ENCODE measurements at places on chromosomes 5 and 9. TPM values are rescaled to one million over a fixed set of nuclear protein-coding genes. Genes with fewer than 3 reads are reported as not detected.

Gene APC
- 35.6 TPM for total RNA-seq

Gene CTNND2
- total RNA-seq = 1.7 TPM

Gene GFI1B
- 0.43 TPM for total RNA-seq

Gene CER1
- total RNA-seq = not detected

Gene MZB1
- total RNA-seq = 1.2 TPM

Gene PCDHA3
- total RNA-seq = 0.14 TPM

Gene PCDHGA5
- total RNA-seq = 5.7 TPM

- DNase-seq = no peak
Observed at GRCh38 chr5:36658038-36658756, 51.8 kb downstream of the SLC1A3 start.

GRCh38 chr9:84718476-84718875 lies 48.9 kb downstream of the NTRK2 start:
- no peak for DNase-seq

DNA sequence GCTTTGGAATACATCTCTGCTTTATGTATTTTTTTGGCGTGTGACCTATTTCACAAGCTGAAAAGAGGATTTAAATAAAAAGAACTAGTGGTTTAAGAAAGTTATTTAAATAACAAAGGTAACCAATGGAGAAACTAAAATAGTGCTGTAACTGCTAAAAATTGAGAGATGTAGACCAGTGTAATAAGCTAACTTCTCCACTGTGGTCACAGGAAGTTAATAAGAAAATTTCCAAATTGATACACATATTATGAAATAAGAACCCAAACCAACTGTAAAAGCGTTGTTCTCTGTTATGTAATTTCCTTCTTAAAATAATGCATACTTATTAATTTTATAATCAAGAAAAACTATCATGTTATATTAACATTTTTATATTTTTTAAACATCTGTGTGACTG lies 29.1 kb upstream of the ZFAND5 start:
- no peak for DNase-seq

DNA sequence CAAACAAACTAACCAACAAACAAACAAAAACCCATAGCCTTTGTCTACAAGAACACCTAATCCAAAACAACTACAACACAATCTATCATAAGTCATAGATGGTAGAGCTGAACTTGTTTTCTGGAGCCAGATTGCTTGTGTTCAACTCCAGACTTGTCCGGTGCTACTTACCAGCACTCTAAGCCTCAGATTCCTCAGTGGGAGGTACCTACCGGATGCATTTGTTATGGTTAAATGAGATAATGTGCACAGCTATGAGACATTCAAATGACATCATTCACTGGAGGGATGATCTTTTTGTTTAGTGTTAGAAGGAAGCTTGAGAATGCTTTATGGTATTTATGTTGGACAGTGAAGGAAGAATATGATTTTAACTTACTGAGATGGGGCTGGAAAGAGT lies 592.9 kb upstream of the C9orf72 start:
- DNase-seq = no peak

DNA sequence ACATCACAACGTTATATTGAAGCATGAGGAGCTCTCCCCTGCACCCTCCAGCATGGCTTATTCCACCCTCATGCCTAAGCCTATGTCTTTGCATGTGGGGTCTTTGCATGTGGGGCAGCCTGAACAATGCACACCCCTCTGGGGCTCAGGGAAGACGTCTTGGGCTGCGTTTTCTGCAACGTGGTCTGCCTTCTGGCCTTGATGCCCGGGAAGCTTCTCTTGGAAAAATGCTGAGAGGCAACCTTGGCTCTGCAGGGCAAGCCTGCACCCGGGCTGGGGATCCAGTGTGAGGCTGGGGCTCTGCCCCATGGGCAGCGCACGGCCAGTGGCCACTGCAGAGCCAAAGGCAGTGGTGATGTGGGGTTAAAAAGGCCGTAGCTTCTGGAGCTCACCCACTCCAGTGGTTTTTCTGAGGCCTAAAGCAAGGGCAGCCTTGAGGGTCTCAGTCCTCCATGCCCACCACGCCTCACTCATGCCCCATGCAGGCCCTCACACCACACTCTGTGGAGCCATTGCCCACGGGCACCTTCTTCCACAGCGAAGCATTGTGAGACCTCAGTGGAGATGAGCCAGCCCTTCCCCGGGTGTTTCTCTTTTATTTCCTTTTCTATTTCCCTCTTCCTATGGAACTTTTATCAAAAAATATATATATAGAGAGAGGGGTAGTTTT lies 112.2 kb downstream of the MRPL36 start:
- DNase-seq = no peak

GRCh38 chr5:98099448-98100105 lies 673.9 kb upstream of the RGMB start:
- DNase-seq = no peak

GRCh38 chr5:126094991-126095390 lies 328.2 kb upstream of the GRAMD2B start:
- no peak for DNase-seq

DNA sequence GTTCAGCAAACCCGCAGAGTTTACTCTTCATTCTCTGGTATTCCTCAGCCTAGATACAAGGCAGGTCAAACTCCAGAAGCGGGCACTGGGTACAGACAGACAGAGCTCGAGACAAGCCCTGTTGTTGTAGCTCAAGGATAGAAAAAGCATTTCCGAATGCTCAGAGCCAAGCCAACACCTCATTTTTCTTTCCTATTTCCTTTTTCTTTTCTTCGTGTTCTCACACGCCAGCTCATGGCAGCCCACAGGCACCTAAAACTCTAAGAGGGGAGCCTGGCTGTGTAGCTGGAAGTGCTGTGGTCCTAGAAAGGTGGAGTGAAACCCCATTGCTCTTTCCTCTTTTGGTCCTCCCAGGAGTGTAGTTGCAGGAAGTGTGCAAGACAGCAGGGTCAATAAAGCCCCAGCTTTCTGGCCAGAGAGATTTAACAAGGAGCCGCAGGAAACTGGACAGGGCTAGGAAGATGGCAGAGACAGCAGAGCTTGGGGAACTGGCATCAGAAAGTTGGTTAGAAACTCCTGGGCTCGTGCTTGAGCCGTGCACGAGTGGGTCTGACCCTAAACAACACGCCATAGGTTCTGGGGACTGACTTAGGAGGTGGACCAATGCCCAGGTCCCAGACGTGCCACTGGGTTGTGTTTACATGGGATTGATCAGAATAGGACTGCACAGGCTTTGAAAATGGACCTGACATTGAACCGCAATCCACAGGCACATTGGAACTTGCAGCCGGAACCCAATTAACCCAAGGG lies 41.6 kb downstream of the ADAMTS2 start:
- DNase-seq = no peak

GRCh38 chr5:124274949-124275348 lies 471.5 kb downstream of the ZNF608 start:
- DNase-seq = no peak

Data from Right ventricle myocardium inferior (tissue), 1 donor.